Stimulated activated CD8-positive, alpha-beta memory T cell treated with anti-CD3 and anti-CD28 coated beads, Interleukin-4, amount 100 ng/mL, for 1 hour (primary cell): ENCODE measurements at places on chromosomes 3 and 15.

GRCh38 chr3:50530001-50530970 lies 26.9 kb upstream of the CACNA2D2 start:
- no peak for DNase-seq

DNA sequence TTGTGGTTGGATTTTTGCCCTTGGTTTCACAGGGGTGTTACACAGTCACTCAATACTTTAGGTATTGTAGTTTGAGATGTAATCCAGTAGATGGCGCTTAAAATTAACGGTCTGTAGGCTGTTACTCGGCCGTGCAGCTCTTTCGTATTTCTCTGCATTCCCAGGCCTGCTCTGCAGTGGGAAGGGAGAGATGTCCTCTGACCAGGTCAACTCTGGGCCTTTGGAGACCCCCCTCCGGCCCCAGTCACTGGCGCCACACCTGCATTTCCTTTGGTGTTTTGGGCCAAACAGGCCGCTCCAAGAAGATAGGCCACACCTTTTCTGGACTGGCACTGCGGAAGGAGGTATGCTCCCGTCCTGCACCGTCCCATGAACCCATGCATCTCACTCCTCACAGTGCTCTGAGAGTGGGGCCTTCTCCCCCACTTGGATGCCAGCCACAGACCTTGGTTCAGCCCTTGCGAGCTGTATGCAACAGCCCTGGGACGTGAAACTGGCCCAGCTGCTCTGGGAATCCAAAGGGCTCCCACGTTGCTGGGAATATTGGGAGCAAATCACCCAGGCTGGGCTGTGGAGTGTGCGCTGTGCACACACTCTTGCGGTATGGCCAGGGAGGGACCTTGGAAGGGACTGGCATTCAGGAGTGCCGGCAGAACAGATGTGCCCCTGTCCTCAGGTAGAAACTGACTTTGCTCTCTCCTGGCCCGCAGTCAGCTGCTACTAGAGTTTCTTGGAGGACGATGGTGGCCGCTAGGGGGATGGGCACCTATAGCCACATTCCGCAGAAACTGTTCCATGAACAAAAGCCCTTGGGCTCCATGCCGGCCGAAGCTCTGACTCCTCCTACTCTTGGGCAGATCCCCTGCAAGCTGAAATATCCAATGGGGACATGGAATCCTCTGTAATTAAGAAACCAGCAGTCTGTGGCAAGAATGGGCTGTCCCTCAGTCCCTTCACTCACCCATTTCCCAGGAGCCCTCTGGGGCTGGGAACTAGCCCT lies 410.5 kb upstream of the CADM2 start:
- DNase-seq, result no peak

DNA sequence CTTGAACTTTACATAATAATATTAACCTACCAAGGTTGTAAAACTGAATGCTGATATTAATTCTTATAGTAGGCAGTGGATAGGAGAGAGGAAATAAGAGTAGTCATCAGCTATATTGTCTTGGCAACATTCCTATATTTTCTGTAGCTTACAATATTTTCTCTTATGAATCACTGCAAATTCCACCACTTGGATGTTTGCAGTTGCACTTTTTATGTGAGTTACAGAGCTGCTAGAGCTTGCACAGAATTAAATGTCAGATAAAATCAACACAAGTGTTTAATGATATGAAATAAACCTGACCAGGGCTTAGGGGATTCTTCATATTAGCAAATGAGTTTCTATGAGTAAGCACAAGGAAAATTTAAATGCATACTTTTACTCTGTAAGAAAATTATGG lies 1710.1 kb downstream of the SI start:
- no peak for DNase-seq

GRCh38 chr15:88839146-88839545 lies 35.9 kb downstream of the ACAN start:
- DNase-seq, result no peak

- no peak for DNase-seq
Observed at GRCh38 chr3:71045917-71046282, 537.6 kb downstream of the FOXP1 start.

- no peak for DNase-seq
Observed at GRCh38 chr15:68224108-68224507, 5.4 kb downstream of the CLN6 start.

GRCh38 chr3:47482366-47482765 lies 6.6 kb upstream of the SCAP start:
- no peak for DNase-seq

- DNase-seq, result no peak
Observed at GRCh38 chr3:141231952-141232823, 563 bp downstream of the PXYLP1 start.

GRCh38 chr15:39159833-39160232 lies 421.0 kb upstream of the THBS1 start:
- DNase-seq, result no peak

DNA sequence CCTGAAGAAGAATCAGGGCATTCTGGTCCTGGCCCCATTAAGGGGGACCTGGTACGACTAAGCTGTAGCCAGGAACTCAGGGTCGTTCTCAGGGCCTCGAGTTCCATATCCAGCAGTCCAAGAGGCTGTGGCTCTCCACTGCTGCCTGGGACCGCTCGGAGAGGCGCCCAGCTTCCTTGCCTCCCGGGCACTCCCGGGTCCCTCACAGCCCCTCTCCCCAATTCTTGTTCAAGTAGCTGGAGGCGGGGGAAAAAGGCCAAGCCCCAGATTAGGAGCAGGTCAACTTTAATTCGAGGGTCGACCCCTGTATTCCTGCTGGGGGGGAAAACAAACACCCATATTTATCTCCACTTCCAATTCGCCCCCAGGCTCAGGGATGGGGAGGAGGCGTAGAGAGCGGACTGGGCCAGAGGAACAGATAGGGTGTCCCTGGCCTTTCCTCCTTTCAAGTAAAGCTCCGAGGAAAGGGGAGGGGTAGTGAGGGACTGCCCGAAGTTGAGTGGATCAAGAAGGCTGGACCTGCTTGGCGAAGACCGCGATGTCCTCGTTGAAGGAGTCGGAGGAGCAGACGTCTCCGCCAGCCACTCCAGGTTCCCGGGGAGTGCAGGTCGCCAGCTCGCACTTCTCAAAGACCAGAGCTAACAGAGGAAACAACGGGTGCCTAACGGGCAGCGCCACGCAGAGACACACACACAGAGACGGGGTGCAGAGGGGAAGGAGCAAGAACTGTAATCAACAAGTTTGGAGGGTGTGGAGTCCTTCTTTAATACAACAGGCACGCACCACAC lies 4.4 kb downstream of the MEIS2 start:
- DNase-seq, result no peak

GRCh38 chr3:72155391-72156064 lies 370.6 kb upstream of the PROK2 start:
- DNase-seq, result no peak

DNA sequence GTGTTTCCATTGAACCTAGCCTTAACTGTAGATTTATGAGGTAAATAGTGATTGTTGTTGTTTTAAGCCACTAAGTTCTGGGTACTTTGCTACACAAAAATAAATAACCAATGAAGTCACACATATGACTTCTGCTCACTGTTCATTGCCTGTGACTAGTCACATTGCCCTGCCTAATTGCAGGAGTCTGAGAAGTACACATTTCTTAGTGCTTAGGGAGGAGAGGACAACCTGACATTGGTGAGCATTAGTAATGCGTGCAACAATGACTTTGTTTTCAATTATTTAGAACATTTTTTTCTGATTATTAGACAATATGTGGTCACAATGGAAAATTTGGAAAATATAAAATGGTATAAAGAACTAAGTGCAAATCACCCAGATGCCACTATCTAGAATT lies 133.2 kb upstream of the DAZL start:
- no peak for DNase-seq

- no peak for DNase-seq
Observed at GRCh38 chr3:46881596-46882376, 4.3 kb downstream of the PTH1R start.

- DNase-seq, result no peak
Observed at GRCh38 chr3:160115387-160115786, 109.8 kb upstream of the C3orf80 start.

- no peak for DNase-seq
Observed at GRCh38 chr15:41987246-41987924, 15.0 kb upstream of the EHD4 start.

DNA sequence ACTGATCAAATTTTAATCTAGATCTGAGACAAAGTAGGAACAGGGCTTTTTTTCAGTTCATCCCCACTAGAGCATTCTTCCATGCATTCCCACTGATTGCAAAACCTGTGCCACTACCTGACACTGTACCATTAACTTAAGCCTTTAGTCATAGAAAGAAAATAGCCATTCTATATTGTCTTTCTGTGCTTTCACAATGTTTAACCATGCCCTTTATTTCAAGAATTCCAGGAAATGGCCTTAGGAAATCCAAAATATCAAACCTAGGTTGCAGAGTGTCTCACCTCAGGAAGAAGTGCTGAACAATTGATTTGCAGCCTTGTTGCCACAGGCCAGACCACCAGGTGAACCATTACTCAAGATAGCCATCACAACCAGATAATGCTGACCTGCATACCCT lies 56.2 kb upstream of the TGFBR2 start:
- no peak for DNase-seq

DNA sequence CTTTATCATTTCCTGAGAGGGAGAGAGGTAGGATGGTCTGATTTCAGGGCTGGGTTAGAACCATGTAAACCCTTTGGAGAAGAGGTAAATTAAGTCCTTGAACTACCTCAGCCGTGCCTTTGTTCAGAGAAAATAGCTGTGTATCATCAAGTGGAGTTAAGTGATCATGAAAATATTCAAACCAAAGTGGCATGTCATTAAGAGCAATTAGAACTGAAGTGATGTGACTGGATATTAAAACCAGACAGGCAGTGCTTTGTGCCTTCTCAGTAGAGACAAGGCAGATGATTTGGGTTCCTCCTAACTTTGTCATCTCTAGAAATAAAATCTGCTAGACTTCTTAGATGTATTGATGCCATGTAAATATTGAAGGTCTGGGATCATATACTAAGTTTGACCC lies 171.5 kb downstream of the IL5RA start:
- no peak for DNase-seq

- DNase-seq, result no peak
Observed at GRCh38 chr3:128397484-128397883, 69.2 kb downstream of the DNAJB8 start.

GRCh38 chr3:15206662-15207576 lies 873 bp downstream of the CAPN7 start:
- no peak for DNase-seq

DNA sequence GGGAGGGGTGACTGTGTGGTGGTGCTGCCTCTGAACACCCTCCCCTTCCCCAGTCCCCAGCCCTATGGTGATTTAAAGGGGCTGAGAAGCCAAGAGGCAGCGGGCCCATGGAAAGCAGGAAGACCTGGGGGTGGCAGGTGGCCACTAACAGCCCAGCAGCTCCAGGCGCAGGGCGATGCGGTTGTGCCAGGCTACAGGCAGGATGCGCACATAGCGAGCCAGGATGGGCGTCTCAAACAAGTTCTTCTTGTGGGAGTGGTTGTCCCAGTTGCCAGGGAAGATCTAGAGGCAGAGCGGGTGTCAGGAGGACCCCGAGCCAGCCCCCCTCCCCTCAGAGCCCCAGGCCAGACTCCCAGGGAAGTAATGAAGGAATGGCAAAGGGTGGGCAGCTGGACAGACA lies 3.9 kb upstream of the HAPLN3 start:
- DNase-seq, result no peak

GRCh38 chr3:37307321-37307720 lies 132.9 kb upstream of the LRRFIP2 start:
- no peak for DNase-seq

DNA sequence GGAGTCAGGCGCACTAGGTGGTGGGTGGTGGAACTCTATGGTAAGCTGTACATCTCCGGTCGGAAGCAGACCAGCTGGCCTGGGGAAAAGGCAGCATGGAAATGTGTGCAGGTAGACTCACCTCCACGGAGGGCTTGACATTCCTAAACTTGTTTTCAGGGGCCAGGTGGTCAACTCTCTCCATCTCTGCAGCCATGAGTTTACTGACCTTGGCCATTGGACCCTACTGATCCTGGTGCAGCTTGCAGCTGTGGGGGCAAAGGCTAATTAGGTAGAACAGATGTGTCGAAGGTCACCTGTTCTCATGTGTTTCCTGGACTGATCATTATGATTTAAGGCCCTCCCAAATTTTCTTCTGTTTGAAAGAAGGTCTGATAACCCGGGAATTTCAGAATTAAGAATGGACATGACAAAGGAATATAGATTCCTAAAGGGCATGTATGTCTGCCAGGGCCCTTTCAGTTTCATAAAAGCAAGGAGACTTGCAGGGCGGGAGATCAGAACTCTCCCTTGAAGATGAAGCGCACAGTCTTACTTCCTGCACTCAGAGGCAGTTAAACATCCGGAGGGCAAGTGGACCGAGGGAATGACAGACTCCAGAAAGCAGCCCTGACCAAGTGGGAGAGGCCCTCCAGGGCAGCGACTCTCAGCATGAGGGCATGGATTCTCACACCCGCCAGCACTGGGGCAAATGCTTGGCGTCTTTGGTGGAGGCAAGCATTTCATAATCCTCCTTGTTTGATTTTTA lies 56.1 kb upstream of the CMTM7 start:
- no peak for DNase-seq

GRCh38 chr3:53242642-53243041 lies 13.2 kb downstream of the TKT start:
- no peak for DNase-seq

- DNase-seq, result no peak
Observed at GRCh38 chr15:100109486-100110035, 232.2 kb downstream of the ADAMTS17 start.

GRCh38 chr3:155714295-155714718 lies 30.6 kb downstream of the PLCH1 start:
- no peak for DNase-seq

- no peak for DNase-seq
Observed at GRCh38 chr3:140051019-140051957, 116.3 kb downstream of the CLSTN2 start.

- DNase-seq, result no peak
Observed at GRCh38 chr3:14768881-14769280, 49.9 kb upstream of the FGD5 start.

DNA sequence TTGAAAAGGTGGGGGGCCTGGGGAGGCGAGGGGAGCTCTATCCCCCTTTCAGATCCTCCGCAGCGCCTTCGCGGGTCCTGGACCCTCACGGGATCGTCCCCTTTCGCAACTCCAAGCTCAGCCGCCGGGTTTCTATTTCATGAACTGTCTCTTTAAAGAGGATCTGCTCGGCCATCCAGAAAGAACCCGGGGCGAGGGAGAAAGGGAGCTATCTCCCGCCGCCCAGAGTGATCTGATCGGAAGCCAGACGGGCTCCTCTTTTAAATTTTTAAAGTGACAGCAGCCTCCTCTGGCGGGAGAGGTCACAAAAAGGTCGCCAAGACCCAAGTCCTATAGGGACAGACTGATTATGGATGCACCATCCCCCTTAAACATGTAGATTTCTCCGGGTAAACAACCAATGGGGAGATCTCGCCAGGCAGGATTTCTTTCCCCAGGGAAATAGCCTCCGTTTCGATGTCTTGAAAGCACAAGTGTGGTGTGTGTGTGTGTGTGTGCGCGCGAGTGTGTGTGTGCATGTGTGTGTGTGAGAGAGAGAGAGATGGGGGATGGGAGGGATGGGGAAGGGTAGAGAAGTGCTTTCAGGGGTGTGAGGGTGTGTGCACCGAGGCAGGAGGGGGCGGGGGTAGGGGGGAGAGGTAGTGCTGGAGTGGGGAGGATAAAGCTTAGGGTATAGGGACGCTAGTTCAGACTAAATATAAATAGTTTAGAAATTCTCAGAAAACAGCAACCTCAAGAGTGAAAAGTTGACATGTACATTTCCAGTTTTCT lies 516.1 kb downstream of the MECOM start:
- no peak for DNase-seq

GRCh38 chr15:38699633-38700230 lies 135.1 kb upstream of the RASGRP1 start:
- DNase-seq, result peak; percentile 49

GRCh38 chr3:14142567-14143270 lies 17.9 kb downstream of the TMEM43 start:
- DNase-seq, result peak; percentile 29

GRCh38 chr3:179227349-179227748 lies 23.6 kb downstream of the KCNMB3 start:
- DNase-seq, result no peak
